ENCODE measurements at places on chromosomes 6 and 20.

GRCh38 chr6:149890629-149891045 is 7.3 kb downstream of the RAET1E start:
- DNase-seq: no peak

DNA sequence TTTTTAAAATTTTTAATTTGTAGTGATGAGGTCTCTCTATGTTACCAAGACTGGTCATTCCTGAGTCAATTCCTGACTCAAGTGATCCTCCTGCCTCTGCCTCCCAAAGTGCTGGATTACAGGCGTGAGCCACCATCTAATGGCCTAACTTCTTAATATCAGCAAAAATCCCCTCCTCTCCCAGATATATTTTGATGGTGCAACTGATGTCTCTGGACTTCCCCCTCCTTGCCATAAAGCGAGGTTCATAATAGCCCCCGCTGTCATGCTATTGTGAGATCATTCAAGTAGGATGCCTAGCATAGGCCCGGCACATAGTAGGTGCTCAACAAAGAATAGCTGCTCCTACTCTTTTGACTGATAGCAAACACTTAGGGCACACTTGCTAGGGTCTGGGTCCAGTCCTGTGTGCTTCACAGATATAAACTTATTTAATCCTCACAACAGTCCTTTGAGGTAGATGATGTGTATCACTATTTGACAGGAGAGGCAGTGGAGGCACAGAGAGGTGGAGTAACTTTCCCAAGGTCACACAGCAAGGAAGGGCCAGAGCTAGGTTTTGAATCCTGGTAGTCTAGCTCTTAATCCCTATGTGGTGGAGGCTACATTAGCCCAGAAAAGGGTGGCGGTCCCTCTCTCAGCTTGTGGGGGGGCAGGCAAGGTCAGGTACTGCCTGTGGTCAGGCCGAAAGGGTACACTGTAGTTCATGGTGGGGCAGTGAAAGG is 14.6 kb downstream of the SRC start:
- no peak for DNase-seq

DNA sequence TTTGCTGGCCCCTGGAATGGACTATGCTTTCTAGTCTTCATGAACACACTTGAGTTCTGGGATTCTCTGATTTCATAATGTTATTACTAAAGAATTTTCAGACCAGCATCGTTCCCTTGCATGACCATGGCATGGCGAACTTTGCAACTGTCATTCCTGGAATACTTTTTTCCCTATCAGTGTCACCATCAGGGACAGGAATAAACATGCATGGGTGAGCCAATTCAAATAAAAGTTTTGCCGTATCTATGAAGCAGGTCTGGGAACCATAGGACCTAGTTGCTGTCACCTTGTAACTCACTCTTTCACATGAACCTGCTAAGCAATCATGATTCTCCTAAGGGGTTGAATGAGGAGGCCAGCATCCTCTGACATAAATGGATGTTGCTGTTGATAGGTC is 68.2 kb upstream of the AGPAT4 start:
- no peak for DNase-seq

GRCh38 chr6:5249451-5250122 is 11.2 kb downstream of the LYRM4 start:
- no peak for DNase-seq

GRCh38 chr6:134402372-134402984 is 84.6 kb upstream of the SGK1 start:
- DNase-seq: no peak

Data from foreskin melanocyte (primary cell).